ENCODE measurements at places on chromosomes 11 and 22.

DNA sequence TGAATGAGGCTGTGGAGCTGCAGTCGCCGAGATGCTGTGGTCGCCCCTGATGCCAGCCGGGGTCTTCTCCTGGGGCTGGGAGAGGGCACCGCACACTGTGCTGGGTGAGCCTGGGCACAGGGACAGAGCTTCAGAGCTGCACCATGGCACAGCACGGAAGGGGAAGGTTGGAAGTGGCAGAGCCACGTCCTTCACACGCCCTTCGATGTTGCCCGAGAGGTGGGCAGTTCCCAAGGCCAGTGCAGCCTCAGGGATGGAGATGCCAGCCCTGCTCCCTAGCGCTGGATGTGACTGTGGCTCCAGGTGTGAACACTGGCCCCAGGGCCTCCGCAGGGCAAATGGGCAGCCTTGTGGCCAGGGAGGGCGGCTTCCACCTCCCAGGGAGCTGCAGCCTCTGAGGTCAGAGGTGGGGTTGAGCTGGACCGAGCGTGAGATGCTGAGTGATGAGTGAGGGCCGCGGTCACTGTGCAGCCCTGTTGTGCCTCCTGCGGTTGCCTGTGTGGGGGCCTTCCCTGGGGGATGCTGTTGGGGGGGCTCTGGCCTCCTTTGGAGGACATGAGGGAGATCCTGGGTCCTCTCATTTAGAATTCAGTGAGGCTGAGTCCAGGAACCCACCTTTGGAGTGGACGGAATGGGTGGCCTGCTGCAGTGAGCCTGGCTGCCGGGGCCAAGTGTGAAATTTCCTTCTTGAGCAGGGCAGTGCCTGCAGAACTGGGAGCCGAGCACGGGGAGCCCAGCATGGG lies 1090.0 kb downstream of the BRD1 start:
- no peak for DNase-seq

DNA sequence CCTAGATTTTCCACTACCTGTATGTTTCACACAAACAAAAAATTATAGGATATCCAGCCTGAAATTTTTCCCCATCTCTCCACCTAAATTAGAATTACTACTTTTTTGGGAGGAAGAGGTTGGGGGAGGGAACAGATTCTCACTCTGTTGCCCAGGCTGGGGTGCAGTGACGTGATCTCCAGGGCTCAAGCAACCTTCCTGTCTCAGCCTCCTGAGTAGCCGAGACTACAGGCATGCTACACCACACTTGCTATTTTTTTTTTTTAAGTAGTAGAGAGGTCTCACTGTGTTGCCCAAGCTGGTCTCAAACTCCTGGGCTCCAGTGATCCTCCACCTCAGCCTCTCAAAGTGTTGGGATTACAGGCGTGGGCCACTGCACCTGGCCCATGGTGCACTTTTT lies 9.5 kb downstream of the JAML start:
- DNase-seq = peak; percentile 48

GRCh38 chr22:29912605-29913398 lies 29.8 kb downstream of the MTMR3 start:
- DNase-seq = no peak

GRCh38 chr11:121741761-121742361 lies 289.1 kb upstream of the SORL1-AS1 start:
- no peak for DNase-seq

GRCh38 chr11:79352349-79352703 lies 88.5 kb downstream of the TENM4 start:
- no peak for DNase-seq

DNA sequence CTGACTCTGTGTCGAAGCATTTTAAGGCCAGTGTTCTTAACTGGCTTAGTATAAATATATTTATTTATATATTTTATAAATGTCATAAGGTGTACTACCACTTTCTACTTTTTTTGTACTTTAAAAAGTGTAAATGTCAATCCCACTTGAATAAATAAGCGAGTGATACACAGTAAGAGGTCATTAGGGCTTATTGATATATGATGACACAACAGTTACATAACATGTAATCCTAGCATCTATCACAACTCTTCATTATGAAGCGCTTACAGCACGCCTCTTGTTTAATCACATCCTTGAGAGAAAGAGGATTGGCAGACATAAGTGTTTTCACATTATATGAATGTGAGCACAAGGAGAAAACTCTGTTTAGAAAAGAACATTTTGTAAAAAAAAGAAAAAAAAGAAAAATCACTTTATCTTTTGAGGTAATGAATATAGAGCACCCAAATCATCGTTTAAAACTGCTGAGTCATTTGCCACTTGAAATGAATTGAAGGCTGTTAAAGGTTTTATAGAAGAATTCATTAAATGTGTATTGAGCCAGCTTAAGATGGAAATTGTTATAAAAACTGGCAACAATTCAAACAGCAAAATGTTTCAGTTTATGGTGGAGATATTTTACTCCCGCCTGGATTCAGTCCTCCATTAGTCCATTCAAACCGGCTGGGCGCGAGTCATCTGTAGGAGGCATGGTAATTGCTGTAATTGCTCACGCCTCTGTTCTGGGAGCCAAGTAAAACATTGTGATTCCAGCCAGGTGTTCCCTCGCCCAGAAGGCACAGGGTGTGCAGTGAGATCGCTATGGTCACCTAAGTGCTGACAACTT lies 627.3 kb upstream of the KIRREL3 start:
- DNase-seq = no peak

DNA sequence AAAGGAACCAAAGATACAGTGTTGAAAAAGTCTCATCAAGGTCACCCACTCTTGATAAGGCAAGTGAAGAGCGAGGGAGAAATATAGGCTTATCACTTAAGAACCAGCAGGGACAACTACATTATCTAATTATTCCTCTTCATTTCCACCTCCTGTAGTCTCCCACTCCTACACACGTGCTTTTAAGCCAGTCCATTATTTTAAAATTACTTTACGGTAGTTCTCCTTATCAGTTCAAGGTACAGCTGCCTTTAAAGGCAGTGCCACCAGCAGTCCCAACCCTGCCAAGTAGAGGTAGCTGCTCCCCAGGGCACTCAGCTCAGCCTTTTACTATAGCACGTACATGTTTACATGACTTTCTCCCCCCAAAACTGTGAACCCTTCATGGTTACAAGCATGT lies 161.5 kb upstream of the BLID start:
- DNase-seq = no peak

- no peak for DNase-seq
Observed at GRCh38 chr11:111851636-111852035, 19.7 kb downstream of the ALG9 start.

DNA sequence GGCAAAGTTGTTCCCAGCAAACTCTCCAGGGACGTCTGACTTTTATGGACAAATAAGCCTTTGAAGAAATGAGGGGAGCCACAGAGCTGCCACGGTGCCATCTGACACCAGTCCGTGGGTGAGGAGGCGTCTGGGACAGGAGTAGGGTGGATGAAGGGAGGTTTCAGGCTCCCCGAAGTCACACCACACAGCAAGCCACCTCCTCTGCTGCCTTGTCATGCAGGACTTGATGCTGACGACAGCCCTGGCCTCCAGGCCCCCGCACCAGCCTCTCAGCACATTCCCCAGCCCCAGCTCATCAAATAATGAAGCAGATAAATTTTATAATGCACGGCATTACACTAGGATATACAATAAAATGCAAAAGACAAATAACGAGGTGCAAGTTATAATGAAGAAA lies 156.5 kb downstream of the CEP164 start:
- DNase-seq = no peak

- no peak for DNase-seq
Observed at GRCh38 chr11:94773842-94774241, 5.7 kb downstream of the AMOTL1 start.

DNA sequence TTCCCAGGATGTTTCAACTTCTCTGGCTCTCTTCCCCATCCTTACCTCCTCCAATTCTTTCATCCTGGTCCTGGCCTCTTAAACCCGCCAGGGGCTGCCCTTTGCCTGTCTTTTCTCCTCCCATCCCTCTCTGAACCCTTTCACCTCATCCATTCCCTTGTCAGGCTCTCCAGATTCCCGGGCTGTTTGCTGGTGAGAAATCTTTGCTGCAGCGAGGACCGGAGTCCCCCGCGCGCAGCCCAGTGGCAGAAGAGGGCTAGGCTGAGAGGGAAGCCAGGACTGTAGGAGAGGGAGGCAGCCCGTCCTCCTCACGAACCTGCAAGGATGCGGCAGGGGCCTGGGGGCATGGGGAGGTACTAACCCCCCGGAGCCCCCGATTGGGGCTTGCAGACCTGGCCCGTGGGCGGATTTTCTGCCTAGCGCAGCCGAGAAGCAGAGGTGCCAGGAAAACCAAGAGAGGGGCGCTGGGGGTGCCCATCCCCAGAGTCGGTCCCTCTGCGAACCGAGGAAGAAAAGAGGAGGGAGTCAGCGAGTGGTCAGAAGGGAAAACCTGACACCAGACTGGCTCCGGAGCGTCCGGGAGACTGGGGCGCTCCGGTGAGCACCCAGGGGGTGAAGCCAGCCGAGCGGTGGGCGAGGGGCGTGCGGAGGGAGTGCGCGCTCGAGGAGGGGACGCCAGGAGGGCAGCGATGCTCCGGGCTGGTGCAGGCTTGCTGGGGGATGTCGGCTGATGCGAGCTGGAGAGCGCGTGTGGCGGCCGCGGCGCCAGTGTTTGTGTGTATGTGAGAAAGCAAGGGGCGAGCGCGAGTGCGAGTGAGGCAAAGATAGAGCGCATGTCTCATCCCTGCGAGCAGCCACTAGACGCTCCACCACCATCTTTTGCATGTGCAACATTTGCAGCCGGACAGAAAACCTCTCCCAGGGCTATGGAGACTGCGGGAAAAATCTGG lies at the start of gene GRIA4:
GRIA4 (plus strand) TSS at position 242 of the 950 bp plus-strand sequence. CDS start 925 bp downstream, outside the sequence.
- peak; percentile 31 for DNase-seq

GRCh38 chr11:116348226-116348625 lies 424.6 kb downstream of the BUD13 start:
- no peak for DNase-seq

DNA sequence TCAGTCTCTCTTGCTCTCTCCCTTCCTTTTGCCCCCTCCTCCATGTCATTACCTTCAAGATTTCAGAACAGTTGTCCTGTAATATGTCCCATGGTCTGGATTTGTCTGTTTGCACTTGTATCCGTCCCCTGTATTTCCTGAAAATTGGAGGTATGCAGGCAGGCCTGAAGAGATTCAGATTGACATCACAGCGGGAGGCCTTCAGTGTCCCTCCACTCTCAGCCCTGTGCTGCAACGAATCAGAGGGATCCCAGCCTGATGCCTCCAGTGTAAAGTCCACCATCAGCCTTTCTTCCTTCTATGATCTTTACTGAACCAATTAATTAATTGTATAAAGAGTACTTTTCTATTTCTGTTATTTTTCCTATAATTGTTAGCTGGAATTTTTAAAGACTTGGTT lies 57.3 kb downstream of the ELMOD1 start:
- no peak for DNase-seq

DNA sequence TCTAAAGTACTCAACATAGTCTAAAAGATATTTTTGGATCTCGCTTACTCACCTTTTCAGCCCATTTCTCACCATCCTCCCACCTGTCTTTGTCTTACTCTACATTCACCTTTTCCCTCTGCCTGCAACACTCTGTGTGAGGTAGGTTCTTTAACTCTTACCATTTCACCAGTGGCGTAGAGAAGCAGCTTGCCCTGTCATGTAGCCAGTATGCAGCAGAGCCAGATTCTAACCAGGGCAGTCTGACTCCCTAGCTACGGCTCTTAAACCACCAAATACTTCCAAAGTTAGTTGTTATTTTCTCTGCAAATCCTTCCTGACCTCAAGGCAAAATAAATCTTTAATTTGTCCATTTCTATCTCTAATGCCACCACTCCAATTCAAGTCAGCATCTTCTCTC lies 7.5 kb downstream of the ALG8 start:
- no peak for DNase-seq

DNA sequence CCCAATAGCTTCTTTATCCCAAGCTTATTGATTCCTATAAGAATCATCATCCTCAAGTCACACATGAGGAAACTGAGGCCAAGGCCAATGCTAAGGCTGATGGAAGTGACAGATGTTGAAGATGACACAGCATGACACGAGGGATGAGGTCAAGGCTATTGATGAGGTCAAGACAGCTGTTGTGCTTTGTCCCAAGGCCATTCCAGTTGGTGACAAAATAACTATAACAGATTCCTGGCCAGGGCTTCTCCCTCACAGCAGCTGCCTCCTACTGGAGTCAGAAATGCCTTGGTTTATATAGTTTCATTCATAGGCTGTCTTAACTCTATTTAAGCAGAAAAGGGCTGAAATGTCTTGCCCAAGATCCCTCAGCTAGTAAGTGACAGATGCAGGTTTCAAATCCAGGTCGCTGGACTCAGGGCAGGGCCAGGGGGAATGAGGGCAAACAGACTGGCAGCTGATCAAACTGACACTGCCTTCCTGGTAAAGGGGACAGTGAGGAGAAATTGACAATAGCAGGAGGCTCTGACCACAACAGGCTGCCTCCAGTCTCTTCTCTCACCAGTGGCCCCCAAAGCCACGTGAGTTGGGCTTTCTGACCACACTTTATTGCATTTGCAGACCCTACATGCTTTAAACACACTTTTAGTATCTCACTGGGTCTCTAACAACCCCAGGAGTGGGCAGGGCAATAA lies 16.5 kb downstream of the MIF start:
- DNase-seq = no peak

DNA sequence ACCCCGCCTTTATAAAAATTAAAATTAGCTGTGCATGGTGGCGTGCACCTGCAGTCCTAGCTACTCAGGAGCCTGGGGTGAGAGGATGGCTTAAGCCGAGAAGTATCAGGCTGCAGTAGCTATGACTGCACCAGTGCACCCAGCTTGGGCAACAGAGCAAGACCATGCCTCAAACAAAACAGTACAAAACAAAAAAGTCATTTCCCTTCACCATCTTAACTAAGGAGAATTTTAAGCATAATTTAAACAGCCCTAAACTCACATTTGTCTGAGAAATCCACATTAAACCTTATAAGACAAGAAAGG lies 23.3 kb upstream of the TFIP11 start:
- no peak for DNase-seq

- DNase-seq = no peak
Observed at GRCh38 chr11:30143098-30143705, 87.6 kb upstream of the FSHB start.

- no peak for DNase-seq
Observed at GRCh38 chr11:109388982-109389381, 33.0 kb upstream of the C11orf87 start.

- DNase-seq = no peak
Observed at GRCh38 chr22:26587991-26588613, 1.8 kb downstream of the TPST2 start.

GRCh38 chr11:32594272-32594671 lies 10.6 kb downstream of the EIF3M start:
- no peak for DNase-seq

- peak; percentile 33 for DNase-seq
Observed at GRCh38 chr22:23700706-23701105, 9.9 kb downstream of the RGL4 start.

- no peak for DNase-seq
Observed at GRCh38 chr11:95135155-95135554, 45.5 kb downstream of the ENDOD1 start.

- peak; percentile 95 for DNase-seq
Observed at GRCh38 chr22:36365020-36365411, 22.8 kb downstream of the MYH9 start.

DNA sequence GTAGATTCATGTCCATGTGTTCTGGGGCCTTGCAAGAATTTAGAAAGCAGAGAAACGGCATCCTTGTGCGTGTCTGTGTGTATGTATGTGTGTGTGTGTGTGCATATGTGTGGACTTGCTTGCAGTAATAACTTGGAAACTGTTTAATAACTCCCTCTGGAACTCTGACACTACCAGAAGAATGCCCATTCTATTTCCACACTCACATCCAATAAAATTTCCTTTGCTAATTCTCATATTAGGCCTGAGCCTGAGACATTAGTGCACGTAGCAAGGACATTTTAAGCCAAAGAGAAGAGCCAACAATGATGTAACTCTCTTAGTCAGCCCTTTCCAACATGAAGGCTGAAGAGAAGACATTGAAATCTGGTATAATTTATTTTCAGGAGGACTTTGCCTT lies 3.2 kb downstream of the OR4D6 start:
- DNase-seq = no peak

GRCh38 chr11:99383648-99384245 lies 363.0 kb downstream of the CNTN5 start:
- DNase-seq = no peak
